ENCODE measurements at places on chromosomes 1 and 21. TPM values are rescaled to one million over a fixed set of nuclear protein-coding genes. Genes with fewer than 3 reads are reported as not detected.
A peak's percentile ranks its signal among the peaks of the same experiment; 100 is the strongest.

Gene OR2L13
- not detected for total RNA-seq

Gene PARP1
- 136 TPM for total RNA-seq

Gene NPPA
- total RNA-seq: not detected

Gene AMY1C
- total RNA-seq: not detected

Gene LRRC38
- total RNA-seq: not detected

Gene GJA5
- total RNA-seq: not detected

DNA sequence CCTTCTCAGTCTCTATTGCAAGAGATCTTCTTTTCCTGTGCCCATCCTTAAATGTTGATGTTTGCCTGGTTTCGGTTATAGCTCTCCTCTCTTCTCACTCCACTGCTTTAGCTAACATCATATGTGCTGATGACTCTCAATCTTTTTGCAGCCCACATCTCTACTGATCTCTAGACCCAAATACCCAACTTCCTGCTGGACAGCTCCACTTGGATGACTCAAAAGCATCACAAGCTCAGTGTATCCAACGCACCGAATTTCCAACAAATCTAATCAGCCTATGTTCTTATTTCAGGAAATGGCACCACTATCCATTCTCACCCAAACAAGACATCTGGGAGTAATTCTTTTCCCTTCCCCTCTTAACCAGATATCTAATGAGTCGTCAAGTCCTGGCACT lies 79.1 kb upstream of the ARTN start:
- no peak for DNase-seq

DNA sequence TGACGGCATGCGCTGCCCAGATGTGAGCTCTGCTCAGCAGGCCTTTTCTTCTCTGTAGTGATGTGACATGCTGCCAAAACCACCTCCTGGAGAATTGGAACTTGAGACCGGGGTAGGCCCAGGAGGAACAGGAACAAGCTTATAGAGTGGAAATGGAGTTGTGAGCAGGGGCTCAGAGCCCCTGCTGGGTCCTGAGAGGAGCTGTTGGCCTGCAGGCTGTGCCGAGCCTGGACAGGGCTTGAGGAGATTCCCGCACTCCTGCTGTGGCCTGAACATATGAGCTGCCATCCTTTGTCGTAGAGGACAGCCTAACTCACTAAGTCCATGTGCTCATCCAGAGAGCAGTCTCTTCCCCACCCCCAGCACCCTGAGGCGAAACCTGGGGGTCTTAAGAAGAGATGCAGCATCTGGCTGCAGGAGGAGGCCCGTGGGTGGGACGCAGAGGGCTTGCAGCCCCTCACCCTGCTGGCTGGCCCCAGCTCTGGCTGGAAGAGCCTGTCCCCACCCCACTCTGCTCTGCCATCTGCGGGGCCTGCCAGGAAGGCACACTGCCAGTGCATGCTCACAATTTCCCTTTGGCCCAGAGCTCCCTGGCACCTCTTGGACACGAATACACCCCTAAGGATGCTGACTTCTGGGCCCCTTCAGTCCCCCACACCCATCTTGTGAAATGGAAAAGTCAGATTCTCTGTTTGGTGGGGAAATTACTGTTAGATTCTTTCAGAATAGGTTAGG lies 42.5 kb downstream of the PTPRF start:
- DNase-seq: no peak

GRCh38 chr1:180928331-180929230 lies 15.9 kb downstream of the KIAA1614 start:
- no peak for DNase-seq

DNA sequence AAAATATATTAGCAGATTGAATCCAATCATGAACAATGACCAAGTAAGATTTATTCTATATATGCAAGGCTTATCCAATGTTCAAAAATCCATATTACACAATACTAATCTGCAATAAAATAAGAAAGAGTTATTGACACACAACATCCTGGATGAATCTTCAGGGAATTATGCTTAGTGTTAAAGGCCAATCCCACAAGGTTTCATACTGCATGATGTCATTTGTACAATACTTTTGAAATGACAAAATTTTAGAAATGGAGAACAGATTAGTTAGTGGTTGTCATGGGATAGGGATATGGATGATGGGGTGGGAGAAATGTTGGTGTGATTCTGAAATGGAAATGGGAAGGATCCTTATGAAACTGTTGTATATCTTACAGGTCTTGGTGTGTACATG lies 425.7 kb downstream of the SIPA1L2 start:
- no peak for DNase-seq

DNA sequence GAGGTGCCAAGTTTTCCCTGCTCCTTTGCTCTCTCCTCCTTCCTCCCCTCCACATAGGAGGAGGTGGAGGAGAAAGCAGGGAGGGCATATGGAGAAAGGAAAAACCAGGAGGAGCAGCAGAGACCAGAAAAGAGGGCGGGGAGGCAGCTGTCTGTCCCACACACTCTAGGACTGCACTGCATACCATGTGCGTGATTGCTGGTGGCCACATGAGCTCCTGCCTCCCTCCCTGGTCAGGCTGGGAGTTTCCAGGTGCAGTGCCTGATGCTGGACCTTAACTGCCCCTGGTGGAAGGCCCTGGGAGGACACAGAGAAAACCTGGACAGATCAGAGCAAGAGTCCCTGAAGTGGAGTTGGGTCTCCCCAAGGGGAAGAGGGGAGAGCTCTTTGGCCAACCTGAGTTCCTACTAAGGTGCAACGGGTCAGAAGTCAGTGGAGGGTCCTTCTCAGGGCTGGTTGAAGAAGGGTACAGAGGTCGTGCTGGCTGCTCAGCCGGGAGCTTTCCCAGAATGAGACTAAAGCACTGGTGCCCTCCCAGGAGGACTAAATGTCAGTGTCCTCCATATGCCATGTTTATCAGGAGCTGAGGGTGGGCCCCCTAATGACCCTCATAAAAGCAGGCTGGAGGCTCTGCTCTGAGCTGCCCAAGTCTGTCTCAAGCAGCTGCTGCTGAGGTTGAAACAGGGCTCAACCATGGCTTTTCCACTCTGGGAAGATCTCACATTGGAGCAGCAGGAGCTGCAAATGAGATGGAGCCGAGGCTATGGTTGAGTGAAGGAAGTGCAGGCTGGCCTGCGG lies 3.5 kb upstream of the LGR6 start:
- peak; percentile 68 for DNase-seq

- DNase-seq: no peak
These were observed 31.8 kb downstream of the ZNF644 start for GRCh38 chr1:90989990-90990389.

Measured in Calu3 (cell line).